ENCODE measurements at places on chromosomes 6 and 20. TPM values are rescaled to one million over a fixed set of nuclear protein-coding genes. Genes with fewer than 3 reads are reported as not detected.

CARMIL1 gene
- total RNA-seq, result 14.2 TPM

COL20A1 gene
- total RNA-seq, result 0.16 TPM

DNA sequence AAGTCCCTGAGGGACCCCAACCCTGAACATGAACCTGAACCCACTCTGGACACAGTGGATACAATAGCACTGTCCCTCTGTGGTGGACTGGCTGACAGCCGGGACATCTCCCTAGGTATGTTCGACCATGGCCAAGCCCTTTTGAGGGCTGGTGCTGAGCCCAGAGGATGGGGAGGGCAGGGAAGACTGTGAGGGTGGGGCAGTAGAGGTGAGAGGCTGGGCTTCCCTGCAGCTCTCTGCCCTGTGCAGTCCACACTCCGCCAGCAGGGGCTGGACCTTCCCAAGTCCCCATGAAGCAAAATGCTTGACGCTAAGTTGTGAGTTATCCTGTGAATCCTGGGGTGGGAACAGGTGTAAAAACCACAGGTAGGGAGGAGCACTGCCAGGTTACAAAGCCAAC is 11.5 kb downstream of the LPIN3 start:
- H3K4me1 ChIP-seq, result no peaks in the 10 kb centered on the region
- no peak for DNase-seq
- H3K27ac ChIP-seq, result no peak overlapping the region
- H3K4me3 ChIP-seq, result no peak overlapping the region

RGS17 gene
- 1.1 TPM for total RNA-seq

DNA sequence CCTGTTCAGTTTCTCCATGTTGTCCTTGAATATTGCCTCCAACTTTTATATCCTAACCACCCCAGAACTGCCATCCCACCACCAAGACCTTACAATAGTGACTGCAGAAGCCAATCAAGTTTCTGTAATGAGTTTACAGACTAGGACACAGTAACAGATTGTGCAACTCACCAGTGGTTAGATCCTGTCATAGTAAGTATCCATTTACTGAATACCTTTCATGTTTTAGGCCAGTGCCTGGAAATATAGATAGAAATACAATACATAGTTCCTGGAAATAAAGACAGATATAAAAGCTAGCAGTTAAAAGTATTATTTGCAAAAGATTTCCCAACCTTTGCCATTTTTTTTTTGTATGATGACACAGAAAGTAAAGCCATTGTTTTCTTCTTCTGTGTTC is 471.8 kb upstream of the BTBD3 start:
- peaks cover 20% of the 10 kb centered on the region for H3K4me1 ChIP-seq
- no peaks in the 10 kb centered on the region for H3K27me3 ChIP-seq
- H3K36me3 ChIP-seq, result no peaks in the 10 kb centered on the region
- H3K27ac ChIP-seq, result no peak overlapping the region

- peak overlapping the region; percentile 72 for H3K27ac ChIP-seq
- H3K4me1 ChIP-seq, result peaks cover 21% of the 10 kb centered on the region
- H3K36me3 ChIP-seq, result no peaks in the 10 kb centered on the region
Measured at GRCh38 chr6:56843476-56844349, 111.2 kb upstream of the BEND6 start.

VSX1 gene
- not detected for total RNA-seq

DNA sequence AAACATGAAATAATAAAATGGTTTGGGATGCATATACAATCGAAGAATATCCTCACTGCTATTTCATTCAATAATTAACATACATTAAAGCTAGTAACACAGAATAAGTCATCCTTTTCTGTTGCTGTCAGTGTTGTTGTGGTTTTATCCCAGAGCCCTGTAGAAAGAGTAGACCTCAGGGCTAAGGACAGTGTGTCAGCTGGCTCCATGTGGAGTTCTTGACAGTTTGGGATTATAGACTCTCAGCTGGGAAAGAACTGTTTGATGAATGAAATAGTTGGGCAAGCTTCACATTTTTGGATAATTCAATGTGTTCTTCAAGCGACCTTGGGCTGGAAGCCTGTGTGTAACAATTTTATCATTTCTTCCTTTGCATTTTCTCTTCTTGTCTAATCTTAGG is 10.1 kb downstream of the UTRN start:
- H3K36me3 ChIP-seq, result peaks cover 20% of the 10 kb centered on the region
- no peak overlapping the region for H3K4me3 ChIP-seq
- H3K27me3 ChIP-seq, result no peaks in the 10 kb centered on the region
- no peak for DNase-seq
- peaks cover 30% of the 10 kb centered on the region for H3K4me1 ChIP-seq

LINC00237 gene
- total RNA-seq, result not detected

Measured in mesothelial cell of epicardium (in vitro differentiated cells).